Kidney epithelial cell (primary cell): ENCODE measurements at places on chromosomes 2 and 18. TPM values are rescaled to one million over a fixed set of nuclear protein-coding genes. Genes with fewer than 3 reads are reported as not detected.

GRCh38 chr2:140011287-140011686 lies 1231.1 kb upstream of the NXPH2 start:
- no peak for DNase-seq

CCDC102B gene
- total RNA-seq = 0.54 and 1.6 TPM in 2 replicates

RGPD4 gene
- total RNA-seq = not detected in 2 replicates

- DNase-seq = no peak
These were observed 76.3 kb upstream of the ID2 start for GRCh38 chr2:8605351-8606065.

GRCh38 chr2:133415210-133415876 lies 152.9 kb downstream of the NCKAP5 start:
- no peak for DNase-seq

DNA sequence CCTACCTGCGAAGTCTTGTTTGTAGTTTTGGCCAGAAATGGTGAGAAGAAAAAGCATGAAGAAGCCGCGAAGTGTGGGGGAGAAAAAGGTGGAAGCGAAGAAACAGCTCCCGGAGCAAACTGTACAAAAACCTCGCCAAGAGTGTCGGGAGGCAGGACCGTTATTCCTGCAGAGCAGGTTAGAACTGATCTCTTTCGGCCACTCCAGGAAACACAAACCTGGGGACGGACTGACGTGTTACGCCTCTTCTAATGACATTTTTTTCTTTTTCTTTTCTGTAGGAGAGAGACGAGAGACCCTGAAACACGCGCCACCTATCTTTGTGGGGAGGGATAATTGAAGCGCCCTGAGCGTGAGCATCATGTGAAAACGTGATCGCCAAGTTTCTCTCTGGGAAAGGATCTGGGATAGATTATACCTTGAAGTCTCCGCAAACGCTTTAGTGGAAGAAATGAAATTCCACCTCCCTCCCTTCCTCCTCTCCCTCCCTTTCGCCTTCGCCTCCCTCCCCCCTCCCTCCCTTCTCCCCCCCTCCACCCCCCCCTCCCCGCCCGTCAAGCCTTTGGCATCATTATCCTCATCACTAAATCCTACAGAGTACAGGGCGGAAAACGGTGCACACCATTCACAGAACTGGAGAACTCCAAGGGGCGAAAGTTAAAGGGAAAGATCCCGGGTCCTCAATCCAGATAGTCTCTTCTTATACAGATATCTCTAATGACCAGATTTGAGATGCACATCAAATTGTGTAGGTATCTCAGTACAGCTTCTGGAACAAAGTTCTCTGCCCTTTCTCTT lies at the start of gene ZEB2:
Gene ZEB2 (minus strand): TSS at position 186 of the 798 bp plus-strand sequence. CDS start 2,769 bp downstream, outside the sequence.
- DNase-seq = no peak

LOXL3 gene
- 3.3 and 4.2 TPM in 2 replicates for total RNA-seq
